ENCODE measurements at places on chromosomes 13 and 19.

DNA sequence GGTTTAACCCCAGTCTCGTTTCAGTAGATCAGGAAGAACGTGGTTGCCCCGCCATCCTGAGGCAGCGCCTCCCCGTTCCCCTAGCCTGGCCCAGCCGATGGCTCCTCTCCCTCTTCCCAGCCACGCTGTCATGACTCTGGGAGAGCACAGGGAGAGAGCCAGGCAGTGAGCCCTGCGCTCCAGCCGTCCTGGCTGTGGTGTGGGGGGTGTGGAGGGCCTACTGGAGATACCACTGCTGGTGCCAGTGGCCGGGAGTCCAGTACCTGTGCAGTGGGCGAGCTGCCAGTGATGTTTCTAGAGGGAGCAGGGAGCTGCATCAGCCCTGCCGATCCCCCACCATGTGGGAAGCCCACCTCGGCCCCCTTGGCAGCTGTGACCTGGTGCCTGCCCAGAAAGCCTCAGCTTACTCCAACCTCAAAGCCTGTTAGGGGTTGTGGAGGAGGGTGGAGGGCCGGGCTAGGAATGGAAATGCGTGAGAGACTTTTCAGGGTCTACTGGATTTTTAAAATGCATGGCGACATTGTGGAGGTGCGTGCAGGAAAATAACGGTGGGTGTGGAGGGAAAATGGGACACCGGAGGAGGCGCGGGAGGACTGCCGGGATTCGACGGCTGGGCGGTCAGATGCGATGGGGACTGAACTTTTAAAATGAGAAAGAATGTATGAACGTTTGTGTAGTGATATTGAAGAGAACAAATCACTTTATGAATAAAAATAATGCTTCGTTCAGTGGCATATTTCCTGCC is 4.9 kb downstream of the TEX29 start:
- DNase-seq, result no peak

DNA sequence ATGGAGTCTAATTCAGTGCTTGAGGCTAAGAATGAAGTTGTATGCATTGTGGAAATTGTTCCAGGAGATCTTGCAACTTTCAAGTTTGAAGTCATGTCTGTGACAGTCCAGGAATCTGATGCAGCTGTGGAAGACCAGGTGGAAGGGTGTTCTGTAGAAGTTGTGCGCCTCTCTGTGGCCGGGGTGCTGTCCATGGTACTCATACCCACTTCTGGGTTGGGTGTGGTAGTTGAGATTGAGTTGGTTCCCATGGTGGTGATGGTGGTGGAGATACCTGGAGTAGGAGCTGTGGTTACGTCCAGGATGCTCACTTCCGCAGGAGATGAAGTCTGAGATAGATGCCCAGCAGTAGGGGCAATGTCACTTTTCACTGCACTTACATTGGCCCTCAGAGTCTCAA is 44.3 kb downstream of the MUC16 start:
- DNase-seq, result no peak

GRCh38 chr13:78593652-78594455 is 9.5 kb downstream of the POU4F1 start:
- no peak for DNase-seq

DNA sequence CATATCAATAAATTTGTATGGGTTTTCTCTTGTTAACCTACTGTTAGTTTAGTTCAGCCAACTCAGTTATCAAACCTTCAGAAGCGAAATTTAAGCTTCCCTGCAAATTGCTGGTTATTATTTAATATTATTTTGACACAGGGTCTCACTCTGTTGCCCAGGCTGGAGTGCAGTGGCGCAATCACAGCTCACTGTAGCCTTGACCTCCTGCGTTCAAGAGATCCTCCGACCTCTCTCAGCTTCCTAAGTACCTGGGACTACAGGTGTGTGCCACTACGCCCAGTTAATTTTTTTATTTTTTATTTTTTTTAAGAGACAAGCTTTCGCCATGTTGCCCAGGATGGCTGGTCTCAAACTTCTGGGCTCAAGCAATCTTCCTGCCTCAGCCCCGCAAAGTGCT is 6.2 kb downstream of the CAB39L start:
- no peak for DNase-seq

GRCh38 chr13:24671386-24672113 is 8.7 kb upstream of the ATP12A start:
- peak; percentile 39 for DNase-seq

- peak; percentile 90 for DNase-seq
Observed at GRCh38 chr19:48858984-48859710, 9.3 kb downstream of the PLEKHA4 start.
